ENCODE measurements at places on chromosomes 5 and 9. TPM values are rescaled to one million over a fixed set of nuclear protein-coding genes. Genes with fewer than 3 reads are reported as not detected.

- DNase-seq, result no peak
Observed at GRCh38 chr9:110825950-110826349, 157.4 kb downstream of the MUSK start.

DNA sequence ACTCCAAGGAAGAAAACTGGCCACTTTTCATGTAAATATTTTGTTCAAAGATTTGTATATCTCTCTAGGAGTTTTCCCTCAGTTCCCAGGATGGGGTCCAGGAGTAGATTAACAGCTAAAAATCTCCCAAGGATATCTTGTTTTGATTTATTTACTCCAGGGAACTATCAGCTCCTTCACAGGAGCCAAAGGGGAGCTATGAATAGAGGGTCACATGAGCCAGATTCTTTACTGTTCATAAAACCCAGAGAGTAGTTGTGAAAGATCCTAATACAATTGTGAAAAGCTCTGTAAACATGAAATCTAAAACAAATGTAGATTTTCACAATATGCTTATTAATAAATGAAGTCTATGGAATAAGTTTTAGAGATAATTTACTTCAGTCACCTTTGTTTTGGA is 16.9 kb downstream of the DIMT1 start:
- DNase-seq, result peak; percentile 70

GRCh38 chr5:26582350-26583045 is 455.9 kb downstream of the CDH9 start:
- no peak for DNase-seq

OLFML2A gene
- total RNA-seq, result 5.5 TPM

IFNA21 gene
- not detected for total RNA-seq

- no peak for DNase-seq
Observed at GRCh38 chr5:36682499-36682898, 76.1 kb downstream of the SLC1A3 start.

C6 gene
- total RNA-seq, result not detected

DNA sequence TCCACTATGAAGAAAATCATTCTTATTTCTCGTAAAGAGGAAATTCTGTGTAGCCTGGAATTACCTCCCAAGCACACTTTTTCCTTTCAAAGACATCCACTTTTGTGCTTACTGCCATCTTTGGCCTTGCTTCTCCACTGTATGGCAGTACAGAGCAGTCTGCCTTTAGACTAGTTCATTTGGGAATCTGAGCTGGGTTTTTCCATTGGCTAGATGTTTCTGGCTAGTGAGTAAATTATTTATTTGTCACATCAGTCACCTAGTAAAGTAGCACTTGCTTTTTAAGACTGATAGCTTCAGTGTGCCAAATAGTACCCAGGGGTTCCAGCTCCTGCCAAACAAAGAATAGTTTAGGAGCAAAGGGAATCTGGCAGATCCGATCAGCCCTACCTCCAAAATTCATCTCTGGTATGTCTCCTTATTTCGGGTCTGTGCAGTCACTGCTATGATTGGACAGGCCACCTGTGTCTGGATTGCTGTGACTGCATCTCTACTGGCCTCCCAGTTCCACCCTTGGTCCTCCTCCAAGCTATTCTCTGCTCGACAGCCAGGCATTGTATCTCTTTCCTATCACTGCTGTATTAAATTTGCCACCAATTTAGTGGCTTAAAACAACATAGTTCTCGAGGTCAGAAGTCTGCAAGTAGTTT is 97.6 kb downstream of the NUDT12 start:
- no peak for DNase-seq

DNA sequence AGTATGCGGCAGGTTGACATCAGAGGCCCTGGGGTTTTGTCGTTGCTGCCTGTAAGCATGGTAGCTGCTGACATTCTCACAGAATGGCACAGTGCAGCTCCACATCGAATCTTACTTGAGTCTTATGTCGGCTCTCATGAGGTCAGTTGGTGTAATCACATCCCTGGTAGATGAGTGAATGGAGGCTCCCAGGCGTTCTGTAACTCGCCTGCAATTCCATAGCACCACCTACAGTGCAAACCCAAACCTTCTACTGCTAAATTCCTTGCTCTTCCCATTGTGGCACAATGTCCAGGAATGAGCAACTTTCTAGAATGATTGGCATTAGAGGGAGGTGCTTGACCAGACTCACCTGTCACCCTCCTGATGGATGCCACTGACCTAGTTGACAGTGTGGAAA is 578.4 kb downstream of the CCDC171 start:
- peak; percentile 56 for DNase-seq

PROP1 gene
- total RNA-seq, result not detected

MYOZ3 gene
- under 0.01 TPM for total RNA-seq

- no peak for DNase-seq
Observed at GRCh38 chr9:109017061-109017460, 3.8 kb upstream of the CTNNAL1 start.

ZFP2 gene
- total RNA-seq, result 0.86 TPM

DNA sequence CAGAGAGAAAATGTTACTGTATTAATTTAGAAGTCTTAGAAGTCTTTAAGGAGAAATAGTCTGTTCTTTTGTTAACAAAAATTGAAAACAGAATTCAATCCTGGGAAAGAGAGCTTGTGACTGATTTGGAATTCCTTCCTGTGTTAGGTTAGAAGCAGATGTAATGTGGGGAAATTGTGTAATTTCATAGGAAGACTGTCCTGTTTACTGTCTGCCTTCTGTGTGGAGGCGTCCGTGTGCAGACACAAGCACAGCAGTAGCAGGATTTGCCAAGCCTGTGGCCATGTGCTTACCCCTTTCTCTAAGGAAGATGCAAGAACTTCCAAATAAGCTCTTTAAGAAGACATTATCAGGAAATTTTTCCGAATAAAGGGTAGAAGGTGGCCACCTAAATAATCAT is 36.7 kb upstream of the F2R start:
- peak; percentile 92 for DNase-seq

IQGAP2 gene
- total RNA-seq, result 2.6 TPM

- DNase-seq, result no peak
Observed at GRCh38 chr5:76960004-76960625, 7.3 kb downstream of the CRHBP start.

SHISAL2B gene
- total RNA-seq, result not detected

DNA sequence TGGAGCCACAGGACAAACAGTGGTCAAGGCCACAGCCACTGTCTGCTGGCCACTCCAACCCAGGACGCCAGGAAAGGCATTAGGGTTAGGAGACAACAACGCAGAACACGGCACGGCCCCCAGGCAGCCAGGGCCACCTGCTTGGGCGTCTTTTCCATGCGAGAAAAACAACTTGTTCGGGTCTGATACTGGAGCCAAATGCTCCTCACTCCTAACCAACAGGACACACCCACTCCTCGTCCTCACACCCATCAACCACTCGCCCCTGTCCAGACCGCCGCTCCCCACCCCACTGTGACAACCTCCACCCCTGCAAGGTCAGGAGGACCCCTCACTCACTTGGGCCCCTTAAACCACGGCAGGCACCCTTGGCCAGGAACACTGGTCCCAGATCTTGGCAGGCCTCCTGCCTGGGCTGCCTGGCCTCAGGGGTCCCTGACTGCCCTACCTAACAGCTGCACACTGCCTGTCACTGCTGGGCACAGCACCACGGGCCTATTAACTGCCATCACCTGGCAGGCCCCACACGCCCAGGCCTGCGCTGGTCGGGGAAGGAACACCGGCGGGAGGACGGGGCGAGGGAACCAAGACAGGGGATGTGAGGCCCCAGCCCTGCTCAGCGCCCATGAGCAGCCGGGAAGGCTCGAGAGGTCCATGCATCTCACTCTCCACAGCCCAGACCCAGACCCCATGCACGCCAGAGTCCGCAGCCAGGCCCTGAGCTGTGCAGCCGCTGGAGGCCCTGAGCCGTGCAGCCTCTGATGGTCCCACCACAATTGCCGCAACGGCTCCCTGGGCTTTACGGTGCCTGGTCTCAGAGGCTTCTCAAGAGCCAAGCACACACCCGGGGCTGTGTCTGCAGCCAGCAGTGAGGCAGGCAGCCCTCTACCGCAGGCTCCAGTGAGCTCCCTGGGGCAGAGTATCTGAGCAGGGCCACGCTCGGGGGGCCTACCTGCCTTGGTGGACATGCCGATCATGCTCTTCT is 13.8 kb downstream of the CLPTM1L start:
- no peak for DNase-seq

GMCL2 gene
- not detected for total RNA-seq

GRCh38 chr5:178740921-178741320 is 10.5 kb upstream of the ZNF354A start:
- no peak for DNase-seq

NPR3 gene
- 2.9 TPM for total RNA-seq

DNA sequence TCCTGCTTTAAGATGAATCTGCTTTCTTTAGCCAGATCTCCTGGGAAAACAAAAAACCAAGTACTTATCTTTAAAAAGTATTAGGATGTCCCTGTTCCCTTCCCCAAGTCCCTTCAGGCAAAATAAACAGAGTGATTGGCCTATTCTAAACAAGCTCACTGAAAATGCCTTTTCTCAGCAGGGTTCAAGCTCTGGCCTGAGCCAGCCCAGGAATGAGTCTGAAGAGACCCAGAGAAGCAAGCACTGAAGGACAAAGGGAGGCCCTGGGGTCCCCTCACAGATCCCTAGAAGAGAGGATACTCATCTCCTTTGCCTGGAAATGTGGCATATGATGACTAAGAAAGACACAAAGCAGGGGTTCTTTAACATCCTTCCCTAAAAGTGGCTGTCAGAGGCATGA is 66.8 kb upstream of the MAP1B start:
- DNase-seq, result no peak

DNA sequence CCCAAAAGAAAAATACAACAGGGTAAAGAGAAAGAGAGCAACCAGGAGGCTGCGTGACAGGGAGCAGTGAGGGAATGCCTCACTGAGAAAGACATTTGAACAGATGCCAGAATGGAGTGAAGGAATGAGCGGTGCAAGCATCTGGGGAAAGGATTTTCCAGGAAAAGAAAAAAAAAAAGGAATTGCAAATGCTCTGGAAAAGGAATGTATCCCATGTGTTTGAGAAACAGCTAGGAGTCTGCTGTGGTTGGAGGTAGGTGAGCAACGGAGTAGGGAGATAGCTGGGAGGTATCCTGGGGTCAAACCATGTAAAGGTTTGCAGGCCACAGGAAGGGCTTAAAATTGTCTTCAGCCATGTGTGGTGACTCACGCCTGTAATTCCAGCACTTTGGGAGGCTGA is 23.6 kb upstream of the CEMIP2 start:
- DNase-seq, result no peak

GRCh38 chr9:5402217-5402616 is 35.5 kb downstream of the PLGRKT start:
- no peak for DNase-seq

EQTN gene
- total RNA-seq, result not detected

DNA sequence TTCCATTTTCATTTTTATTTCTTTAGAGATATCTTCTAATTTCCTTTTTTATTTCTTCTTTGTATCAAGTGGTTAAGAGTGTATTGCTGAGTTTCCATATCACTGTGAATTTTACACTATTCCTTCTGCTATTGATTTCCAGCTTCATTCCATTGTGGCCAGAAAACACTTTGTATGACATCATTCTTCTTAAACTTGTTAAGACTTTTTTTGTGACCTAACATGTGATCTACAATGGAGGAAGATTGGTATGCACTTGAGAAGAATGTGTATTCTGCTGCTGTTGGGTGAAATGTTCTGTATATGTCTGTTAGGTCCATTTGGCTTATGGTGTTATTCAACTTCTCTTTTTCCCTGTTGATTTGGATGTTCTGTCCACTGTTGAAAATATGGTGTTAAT is 274.2 kb upstream of the PUM3 start:
- no peak for DNase-seq

GPR151 gene
- not detected for total RNA-seq

ANKRD34B gene
- not detected for total RNA-seq

All from fibroblast of villous mesenchyme (primary cell).